ENCODE measurements at places on chromosomes 7 and 10. TPM values are rescaled to one million over a fixed set of nuclear protein-coding genes. Genes with fewer than 3 reads are reported as not detected.

The TMEM176A gene
- not detected for total RNA-seq

The CXCL12 gene
- total RNA-seq = 1.6 TPM

The CCL26 gene
- total RNA-seq = not detected

The NCOA4 gene
- total RNA-seq = 161 TPM

The SNCG gene
- 3.9 TPM for total RNA-seq

The SPDYE1 gene
- total RNA-seq = not detected

The BLNK gene
- total RNA-seq = not detected

The RGR gene
- total RNA-seq = not detected

The CCT6A gene
- 184 TPM for total RNA-seq

The PTPRN2 gene
- total RNA-seq = not detected

The RPEL1 gene
- total RNA-seq = not detected

The OR9A2 gene
- not detected for total RNA-seq

The UPK3B gene
- total RNA-seq = not detected

The PPP1R3A gene
- not detected for total RNA-seq

The UBE2H gene
- 72.9 TPM for total RNA-seq

The ABCA13 gene
- 1.3 TPM for total RNA-seq

The BCCIP gene
- 24.9 TPM for total RNA-seq

The PNLIP gene
- not detected for total RNA-seq

The CRHR2 gene
- not detected for total RNA-seq

The AKR1C8 gene
- not detected for total RNA-seq

The COL26A1 gene
- total RNA-seq = not detected

The SPDYE6 gene
- not detected for total RNA-seq

The VSTM4 gene
- total RNA-seq = 1.3 TPM

The CFAP58 gene
- total RNA-seq = 0.29 TPM

The SYT15B gene
- total RNA-seq = 1.3 TPM

The BHLHA15 gene
- 16.2 TPM for total RNA-seq

The LBX1 gene
- not detected for total RNA-seq

The NUTM2E gene
- total RNA-seq = not detected

The SLC13A1 gene
- not detected for total RNA-seq

The HECW1 gene
- 3.7 TPM for total RNA-seq

The BRI3 gene
- 60.6 TPM for total RNA-seq

The DPP6 gene
- under 0.01 TPM for total RNA-seq

The TRIP6 gene
- 78.6 TPM for total RNA-seq
